Fibroblast of mammary gland (primary cell): ENCODE measurements at places on chromosomes 2 and 18.

DNA sequence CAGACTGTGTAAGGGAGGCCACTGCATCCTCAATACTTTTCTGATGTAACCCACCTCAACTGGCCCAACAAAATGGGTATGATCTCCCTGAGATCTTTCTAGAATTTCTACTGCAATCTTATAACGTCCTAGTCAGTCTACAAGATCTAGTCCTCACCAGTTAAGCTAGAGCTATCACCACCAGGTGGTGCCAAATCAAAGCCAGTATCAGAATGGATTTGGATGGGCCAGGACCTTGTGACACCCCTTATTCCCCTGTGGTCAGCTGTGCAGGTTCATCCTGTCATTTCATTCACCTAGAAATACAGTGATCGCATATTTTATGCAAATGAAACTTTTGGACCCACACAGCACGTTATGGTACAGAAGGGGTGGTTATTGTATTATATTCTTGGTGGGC, 90.3 kb downstream of the OLA1 start:
- peak; percentile 60 for DNase-seq

DNA sequence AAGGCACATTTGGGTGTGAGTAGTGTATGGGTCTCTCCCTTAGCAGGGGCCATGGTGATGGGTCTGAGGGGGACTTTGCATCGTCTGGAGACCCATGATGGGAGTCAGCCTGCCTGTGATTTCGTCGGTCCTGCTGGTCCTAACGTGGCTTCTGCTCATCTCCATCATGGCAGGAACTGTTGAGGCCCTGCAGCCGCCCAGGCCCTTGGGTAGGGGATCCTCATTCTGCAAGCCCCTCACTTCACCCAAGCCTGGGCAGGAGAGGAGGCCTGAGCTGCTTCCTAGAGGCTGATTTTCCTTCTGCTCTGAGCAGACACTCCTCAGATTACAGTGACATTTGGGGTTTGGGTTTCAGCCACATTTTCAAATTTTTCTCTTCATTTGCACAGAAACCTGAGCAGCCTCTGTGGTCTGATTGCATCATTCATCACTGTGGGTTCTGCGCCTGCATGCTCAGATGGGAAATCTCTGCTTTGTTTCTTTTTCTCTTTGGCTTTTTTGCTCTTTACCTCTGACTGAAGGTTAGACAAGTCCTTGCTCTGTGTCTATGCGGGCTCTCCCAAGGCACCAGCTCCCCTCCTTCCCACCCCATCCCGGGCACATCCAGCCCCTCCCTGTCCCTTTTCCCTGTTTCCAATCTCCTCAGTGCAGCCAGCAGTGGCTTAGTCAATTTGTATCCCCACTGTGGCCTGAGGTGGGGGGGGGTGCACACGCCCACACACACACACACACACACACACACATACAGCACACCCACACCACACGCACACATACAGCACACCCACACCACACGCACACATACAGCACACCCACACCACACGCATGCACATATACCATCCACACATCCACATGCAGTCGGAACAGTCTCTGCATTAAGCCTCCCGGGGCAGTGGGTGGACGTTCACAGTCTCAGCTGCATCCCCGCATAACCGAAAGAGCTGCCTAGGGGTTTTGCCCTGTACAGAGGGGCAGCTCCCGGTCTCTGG, 305.4 kb upstream of the HS6ST1 start:
- DNase-seq = peak; percentile 92

DNA sequence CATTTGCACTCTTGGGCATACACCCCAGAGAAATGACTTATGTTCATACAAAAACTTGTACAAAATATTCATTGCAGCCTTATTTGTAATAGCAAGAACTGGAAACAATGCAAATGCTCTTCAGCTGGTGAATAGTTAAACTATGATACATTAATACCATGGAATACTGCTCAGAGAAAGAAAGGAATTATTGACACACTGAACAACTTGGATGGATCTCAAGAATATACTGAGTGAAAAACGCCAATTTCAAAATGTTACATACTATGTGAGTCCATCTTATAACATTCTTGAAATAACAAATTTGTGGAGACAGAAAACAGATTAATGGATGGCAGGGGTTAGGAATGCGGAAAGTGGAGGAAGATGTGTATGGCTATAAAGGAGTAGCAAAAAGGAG, 17.2 kb downstream of the LNPK start:
- peak; percentile 3 for DNase-seq

GRCh38 chr2:220227266-220227920, 600.0 kb downstream of the SLC4A3 start:
- DNase-seq = peak; percentile 85

DNA sequence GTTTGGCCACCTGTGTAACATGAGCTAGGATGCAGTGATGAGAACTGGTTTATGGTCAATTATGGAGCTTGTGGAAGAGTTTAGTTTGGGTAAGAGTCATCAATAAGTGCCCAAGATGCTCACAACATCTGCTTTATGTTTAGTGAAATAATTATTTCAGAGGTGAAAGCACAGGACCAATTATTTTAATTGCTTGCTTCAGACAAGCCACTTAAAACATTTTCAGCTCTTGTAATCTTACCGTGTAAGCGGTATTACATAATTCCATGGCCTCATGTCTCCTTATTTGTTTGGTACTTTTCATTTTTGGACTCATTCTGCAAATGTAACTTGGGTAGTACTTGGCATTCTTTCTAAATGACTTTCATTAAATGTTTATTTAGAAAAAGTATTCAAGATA, 5.4 kb downstream of the B3GNT2 start:
- DNase-seq = peak; percentile 31

DNA sequence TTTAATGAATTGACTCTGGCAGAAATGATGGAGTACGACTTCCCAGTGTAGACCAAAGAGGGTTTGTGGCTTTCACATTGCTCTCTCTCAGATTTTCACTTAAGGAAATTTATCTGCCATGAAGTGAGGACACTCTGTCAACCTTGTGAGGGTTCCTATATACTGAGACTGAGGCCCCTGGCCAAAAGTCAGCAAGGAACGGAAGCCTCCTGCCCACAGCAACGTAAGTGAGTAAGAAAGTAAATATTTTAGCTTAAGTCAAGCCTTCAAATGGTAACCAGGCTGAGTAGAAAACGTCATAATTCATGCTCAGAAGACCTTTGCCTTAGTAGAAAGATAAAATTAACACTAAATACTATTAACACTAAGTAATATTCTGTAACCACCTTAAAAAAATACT, 1080.5 kb upstream of the ACVR2A start:
- DNase-seq = peak; percentile 5

DNA sequence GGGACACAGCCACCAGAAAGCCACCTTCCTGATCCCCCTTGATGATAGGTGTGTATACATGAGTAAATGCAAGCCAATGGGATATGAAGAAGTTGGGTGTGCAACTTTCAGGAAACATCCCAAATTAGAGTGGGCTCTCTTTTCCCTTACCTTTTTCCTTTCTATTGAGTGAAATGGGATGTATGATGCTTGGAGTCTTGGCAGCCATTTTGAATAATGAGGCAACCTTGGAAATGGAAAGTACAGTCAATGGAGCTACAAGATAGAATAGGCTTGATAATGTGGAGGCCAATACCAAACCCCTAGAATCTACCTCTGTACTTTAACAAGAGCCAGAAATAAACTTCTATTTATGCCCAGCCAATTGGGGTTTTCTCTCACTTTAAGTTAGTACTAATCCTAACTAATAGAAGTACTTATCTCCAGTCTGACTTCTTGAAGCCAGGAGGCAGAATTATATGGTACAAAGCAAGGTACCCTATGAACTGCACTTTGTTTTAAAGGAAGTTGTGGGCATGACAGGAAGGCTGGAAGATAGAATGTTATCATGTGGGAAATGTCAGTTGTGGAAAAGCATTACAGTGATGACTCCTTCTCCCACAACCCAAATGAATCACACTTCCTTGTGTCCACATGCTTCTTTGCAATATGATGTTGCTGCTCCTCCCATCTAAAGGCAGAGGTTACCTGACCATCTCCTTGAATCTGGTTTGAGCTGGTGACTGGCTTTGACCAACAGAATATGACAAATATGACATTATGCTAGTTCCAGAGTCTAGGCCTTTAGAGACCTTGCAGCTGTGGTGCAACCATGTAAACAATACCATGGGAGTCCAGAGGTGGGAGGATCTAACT, 12.9 kb upstream of the NABP1 start:
- peak; percentile 81 for DNase-seq

GRCh38 chr2:237876061-237876526, 16.7 kb downstream of the RAMP1 start:
- DNase-seq = no peak

DNA sequence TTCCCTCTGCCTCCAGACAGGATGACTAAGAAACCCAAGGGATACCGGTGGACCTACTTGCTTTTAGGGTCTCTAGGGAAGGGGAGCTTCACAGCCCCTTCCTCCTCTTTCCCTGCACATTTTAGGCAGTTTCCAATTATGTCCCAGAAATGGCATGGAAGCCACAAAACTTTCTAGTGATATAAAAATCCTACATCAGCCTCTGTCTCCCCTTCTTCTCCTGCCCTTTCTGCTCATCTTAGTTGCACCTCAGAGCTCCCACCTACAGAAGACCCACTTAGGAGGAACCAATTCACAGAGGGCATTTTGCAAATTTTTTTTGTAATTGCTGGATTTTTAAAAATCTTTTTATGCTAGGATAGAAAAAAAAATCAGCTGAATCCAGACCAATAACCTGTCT, 263.1 kb downstream of the TNS1 start:
- DNase-seq = no peak

DNA sequence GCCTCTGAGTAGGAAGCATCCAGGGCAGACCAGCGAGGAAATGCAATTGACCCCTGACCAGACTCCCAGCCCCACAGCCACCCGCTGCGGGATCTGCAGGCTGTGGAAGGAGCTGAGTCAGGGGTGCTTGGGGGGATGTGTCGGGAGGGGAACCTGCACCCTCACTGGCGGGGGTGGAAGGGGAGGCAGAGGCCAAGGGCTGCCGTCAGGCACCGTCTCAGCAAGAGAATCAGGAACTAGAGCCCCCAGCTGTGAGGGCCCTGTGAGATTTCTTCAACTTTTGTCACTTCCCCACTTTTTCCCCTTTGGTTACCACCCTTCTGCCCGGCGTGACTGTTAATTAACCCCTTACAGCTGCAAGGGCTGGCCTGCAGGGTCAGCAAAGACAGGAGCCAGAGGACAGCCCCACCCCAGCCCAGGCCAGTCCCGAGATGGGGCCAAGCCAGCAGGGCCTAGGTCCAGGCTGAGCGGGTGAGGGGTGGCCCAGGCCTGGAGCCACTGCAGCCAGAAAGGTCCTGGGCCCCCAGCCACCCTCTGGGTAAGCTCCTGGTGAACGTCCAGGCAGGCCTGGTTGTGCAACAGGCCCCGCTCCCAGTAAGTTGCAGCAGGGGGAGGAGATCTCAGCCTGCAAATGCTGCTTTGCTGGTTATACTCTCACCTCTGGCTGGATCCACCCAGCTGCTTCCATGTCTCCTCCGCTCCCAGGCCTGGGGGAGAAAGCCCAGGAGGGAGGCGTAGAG, 147.0 kb upstream of the ID2 start:
- DNase-seq = peak; percentile 77

- DNase-seq = no peak
Measured at GRCh38 chr2:23712756-23713151, 214.2 kb downstream of the ATAD2B start.

GRCh38 chr2:156192468-156192867, 140.1 kb downstream of the NR4A2 start:
- peak; percentile 7 for DNase-seq

DNA sequence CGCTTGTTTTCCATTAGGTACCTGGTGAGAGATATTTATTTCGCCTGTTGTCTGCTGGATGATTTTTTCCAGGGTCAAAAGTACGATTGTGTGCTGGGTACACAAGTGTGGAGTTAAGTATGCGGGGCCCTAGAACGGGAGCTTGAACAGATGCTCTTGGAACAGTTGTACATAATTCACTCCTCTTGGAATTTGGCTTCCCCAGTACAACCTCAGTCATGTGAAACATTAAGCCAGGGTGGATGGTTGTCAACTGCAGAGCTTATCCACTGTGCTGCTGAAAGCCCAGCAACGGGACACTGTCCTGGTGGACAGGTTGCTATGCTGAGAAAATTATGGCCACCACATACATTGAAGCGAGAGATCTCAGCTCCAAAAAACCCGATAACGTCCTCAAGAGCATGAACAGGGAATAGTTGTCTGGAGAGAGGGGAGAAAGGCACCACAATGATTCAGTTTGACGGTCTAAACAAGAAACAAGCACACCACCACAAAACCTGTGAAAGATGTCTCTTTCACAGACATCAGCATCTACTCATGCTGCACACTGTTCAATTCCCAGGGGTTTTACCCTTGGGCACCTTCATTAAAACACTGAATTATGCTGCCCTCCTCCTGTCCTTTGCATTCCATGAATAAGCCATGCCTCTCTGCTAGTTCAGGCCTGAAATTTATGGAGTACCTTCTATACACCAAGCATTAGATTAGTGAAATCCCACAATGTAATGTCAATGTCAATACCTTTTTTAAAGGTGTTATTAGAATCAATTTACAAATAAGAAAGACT, 176.8 kb upstream of the TRIB2 start:
- DNase-seq = no peak

DNA sequence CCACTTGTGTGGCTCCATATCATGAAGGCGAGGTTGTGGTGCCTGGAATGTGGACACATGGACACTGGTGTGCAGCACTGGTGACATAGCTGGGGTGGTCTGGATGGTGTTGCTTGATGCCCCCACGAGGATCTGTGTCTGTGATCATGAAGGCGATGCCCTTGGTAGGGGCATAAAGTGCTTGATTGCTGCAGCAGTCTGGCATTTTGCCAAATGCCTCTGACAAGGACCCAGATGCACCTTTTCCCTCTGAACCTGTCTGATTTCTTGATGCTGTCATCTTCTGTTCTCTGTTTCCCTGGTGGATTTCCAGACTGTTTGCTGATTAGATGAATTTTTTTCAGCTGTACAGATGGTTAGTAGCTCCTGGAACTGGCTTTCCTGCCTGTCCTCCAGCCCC, 752.0 kb upstream of the HS6ST1 start:
- no peak for DNase-seq

DNA sequence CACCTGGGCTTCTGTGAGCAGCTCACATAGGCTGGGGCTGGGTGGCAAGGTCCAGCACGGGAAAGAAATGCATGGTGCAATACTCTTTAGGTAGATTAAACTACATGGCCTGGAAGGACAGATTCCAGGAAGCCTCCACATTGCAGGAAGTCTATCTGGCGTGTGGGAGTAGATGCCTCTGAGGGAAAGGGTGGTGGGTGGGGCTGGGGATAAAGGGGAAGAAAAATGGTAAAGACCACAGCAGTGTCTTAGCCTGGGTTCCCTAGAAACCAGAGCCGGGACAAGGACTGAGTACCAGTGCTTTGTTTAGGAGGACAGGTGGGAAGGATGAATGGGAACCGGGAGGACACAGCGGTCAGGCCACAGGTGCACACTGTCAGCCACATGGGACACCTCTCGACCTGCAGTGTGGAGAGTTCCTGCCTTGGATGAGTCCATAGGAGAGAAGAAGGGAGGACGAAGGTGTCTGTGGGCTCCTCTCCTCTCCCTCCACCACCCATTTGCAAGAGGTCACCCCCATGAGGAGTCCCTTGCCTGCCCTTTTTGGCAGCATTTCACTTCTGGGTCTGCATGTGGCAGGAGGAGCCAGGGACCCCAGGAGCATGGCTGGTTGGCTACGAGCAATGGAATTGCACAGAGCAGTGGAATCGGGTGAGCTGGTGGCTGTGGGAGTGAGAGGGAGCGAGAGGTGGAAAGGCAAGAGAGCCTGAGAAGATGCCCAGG, 91.5 kb upstream of the HS6ST1 start:
- no peak for DNase-seq
